WERI-Rb-1 (cell line): ENCODE measurements at places on chromosomes 7 and 10.

DNA sequence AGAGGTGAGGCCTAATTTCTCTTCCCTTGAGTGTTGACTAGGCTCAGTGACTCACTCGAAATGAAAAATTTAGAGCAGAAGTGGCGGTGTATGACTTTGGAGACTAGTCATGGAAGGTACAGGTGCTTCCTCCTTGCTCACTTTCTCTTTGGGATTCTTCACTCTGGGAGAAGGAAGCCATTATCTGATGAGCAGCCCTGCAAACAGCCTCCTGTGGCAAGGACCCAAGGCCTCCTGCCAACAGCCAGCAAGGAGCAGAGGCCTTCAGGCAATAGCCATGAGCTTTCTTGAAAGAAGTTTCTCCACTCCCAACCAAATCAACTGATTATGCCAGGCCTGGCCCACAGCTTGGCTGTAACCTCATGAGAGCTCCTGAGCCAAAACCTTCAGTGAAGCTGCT lies 369.6 kb upstream of the VWC2 start:
- DNase-seq: no peak

- DNase-seq: no peak
Measured at GRCh38 chr7:38307640-38308039, 34.2 kb upstream of the TARP start.

DNA sequence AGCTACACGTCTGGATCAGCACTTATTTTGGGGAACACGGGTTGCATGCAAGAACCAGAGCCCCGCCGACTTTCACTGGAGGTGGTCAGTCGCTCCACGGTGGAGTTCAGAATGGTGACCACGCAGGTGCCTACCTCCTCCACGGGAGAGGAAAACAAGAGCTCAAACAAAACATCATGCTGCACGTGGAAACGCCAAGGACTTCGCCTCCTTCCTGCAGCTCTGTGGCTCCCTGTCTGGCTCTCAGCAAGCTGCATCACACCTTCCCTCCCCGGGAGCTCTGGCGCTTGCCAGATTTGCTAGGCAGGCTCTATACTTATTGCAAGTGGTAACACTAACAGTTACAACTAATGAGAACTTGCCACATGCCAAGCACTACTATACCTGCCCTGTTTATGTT lies 26.0 kb downstream of the GSDME start:
- DNase-seq: no peak

DNA sequence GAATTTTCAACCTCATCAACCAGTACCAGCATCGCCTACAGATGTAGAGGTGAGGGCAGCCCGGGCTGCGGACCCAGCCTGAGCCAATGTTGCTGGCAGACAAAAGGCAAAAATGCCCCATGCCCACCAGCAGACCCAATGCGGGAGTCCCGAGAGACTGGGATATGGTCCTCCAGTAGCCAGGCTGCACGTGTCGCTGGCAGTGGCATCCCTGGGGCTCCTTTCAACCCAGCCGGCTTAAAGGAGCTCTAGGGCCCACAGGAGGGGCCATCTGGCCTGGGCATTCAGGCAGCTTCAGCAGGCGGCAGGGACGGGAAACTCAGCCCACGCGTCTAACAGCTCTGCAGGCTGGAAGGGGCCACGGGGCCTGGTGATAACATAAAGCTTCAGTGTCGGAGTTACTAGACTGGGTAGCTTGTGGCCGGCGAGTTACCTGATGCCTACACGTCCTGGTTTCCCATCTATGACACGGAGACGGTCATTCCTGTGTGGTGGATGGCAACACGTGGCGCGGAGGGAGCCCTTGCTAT lies 70.7 kb downstream of the PROSER2 start:
- DNase-seq: no peak

GRCh38 chr7:8229927-8230326 lies 32.0 kb downstream of the ICA1 start:
- no peak for DNase-seq

- DNase-seq: no peak
Measured at GRCh38 chr7:122040147-122040546, 103.9 kb downstream of the AASS start.
